ENCODE measurements at places on chromosomes 13 and 19.

DNA sequence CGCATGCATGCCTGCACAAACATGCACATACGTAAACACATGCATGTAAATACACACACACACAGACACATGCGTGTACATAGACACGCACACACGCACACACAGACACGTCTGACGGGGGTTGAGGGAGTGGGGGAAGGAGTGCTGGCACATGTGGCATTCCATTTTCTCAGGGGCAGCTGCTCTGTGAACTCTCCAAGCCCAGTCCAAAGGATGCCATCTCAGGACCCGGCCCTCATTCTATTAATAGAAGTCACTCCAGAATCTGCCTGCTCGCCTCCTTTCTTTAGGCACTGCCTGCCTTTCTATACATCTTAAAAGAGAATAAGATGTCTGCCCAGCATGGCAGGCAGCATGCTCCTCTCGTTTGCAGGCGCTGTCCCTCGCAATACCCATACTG, 5.3 kb downstream of the ARHGEF7 start:
- DNase-seq: no peak

DNA sequence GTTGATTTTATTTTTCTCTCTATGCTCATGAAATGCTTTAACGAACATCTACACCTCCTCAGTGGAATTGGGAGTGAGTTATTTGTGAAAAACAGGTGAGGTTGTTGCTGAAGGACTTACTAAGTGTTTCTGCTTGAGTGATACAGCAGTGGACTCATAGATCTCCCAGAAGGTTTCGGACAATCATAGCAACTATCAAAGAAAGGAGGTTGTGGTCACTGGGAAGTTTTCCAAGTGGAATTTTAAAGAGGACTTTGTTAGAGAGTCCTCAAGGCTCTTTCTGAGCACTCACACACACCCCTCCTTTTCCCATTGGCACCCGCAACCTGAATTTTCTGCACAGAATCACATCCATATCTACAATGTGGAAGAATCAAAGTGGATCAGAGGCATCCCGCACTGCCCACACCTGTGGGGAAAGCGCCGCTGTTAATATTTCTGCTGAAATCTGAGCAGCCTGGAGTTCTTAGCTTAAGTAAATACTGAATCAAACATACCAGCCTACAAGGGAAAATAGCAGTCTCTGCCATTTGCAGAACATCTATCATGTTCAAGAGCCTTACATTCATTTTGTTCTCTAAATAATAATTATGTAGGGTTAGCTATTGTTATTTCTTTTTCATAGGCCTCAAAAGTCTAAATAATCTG, 719.4 kb downstream of the DIAPH3 start:
- DNase-seq: no peak

GRCh38 chr13:76991432-76991795, 467 bp upstream of the CLN5 start:
- DNase-seq: peak; percentile 32

- no peak for DNase-seq
Measured at GRCh38 chr19:16429066-16429758, 42.6 kb downstream of the EPS15L1 start.

- no peak for DNase-seq
Measured at GRCh38 chr13:114122127-114122511, 10.3 kb downstream of the RASA3 start.

DNA sequence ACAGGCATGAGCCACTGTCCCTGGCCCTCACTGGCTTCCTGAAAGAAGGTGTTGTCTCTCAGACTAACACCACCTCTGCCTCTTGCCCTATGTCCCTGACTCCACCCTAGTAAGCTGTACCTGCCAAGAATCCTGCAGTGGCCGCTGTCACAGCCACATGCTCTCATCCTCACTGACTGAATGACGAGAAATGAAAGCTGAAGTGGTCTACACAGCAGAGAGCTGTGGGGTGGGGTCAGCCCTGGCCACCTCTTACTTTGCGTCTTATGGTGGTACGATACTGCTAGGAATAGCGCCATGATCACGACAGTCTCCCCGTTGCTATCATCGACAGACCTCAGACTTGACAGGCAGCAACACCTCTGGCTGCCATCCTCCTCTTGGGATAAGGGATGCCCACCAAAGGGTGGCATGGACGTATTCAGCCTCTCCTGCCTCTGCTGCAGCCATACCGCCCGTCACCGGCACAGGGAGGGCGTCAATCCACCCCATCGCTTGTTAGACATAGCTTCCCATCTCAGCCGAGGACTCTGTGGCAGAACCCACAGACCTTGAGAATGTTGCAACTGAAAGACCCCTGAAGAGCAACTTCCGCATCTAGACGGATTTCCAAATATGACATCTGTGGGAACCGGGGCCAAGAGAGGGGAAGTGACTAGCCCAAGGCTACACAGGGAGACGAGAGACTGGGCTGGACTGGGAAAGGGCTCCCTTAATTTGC, 809 bp downstream of the MYO1F start:
- DNase-seq: no peak

GRCh38 chr13:31367410-31367809, 167.6 kb downstream of the B3GLCT start:
- DNase-seq: no peak

DNA sequence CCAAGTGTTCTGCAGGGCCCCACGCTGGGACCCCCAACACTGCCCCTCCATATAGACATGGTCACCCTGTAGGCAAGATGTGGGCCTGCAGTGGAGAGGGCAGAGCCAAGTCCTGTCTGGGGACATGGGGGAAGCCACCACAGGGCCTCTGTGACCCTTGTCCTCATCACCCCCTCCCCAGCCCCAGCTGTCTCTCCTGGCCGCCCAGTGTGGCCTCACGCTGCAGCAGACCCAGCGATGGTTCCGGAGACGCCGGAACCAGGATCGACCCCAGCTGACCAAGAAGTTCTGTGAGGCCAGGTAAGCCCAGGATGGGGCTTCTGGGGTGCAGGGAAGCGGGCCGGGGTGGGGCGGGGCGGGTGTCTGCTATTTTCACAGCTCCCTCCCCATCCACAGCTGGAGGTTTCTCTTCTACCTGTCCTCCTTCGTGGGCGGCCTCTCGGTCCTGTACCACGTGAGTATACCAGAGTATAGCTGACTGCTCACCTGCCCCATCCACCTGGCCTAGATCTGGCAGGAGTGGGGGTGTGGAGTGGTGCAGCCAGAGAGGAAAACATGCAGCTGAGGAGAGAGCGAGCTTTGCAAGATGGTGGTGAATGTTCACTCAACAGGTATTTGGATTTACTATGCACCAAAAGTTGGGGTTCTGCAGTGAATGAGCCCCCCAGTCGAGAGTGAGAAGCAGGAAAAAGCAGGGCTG, 46.4 kb downstream of the CERS4 start:
- no peak for DNase-seq

- no peak for DNase-seq
Measured at GRCh38 chr19:54096617-54097106, 3.9 kb downstream of the OSCAR start.

GRCh38 chr13:33348366-33348765, 62.8 kb upstream of the STARD13 start:
- no peak for DNase-seq

- DNase-seq: no peak
Measured at GRCh38 chr13:80444240-80445015, 103.5 kb upstream of the SPRY2 start.

- no peak for DNase-seq
Measured at GRCh38 chr13:26921918-26922317, 161.3 kb upstream of the GPR12 start.

GRCh38 chr13:62250501-62251201, 835.0 kb upstream of the PCDH20 start:
- DNase-seq: no peak

DNA sequence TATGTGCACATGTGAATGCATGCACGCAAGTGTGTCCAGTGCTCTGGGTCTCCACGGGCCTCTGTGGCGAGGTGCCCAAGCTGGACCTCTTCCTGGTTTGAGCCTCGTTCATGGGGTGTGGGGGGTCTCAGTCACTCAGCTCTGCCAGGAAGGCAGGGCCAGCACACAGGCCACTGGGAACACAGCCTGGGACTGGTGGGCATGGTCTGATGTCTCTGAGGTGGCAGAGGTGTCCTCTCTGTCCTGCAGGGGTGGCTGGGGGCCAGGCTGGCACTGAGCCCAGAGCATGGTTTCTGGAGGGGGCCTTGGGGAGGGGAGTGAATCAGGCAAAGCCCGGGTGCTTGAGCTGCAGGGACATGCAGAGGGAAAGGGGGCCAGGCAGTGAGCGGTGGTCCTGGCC, 9.4 kb downstream of the LRP3 start:
- no peak for DNase-seq

DNA sequence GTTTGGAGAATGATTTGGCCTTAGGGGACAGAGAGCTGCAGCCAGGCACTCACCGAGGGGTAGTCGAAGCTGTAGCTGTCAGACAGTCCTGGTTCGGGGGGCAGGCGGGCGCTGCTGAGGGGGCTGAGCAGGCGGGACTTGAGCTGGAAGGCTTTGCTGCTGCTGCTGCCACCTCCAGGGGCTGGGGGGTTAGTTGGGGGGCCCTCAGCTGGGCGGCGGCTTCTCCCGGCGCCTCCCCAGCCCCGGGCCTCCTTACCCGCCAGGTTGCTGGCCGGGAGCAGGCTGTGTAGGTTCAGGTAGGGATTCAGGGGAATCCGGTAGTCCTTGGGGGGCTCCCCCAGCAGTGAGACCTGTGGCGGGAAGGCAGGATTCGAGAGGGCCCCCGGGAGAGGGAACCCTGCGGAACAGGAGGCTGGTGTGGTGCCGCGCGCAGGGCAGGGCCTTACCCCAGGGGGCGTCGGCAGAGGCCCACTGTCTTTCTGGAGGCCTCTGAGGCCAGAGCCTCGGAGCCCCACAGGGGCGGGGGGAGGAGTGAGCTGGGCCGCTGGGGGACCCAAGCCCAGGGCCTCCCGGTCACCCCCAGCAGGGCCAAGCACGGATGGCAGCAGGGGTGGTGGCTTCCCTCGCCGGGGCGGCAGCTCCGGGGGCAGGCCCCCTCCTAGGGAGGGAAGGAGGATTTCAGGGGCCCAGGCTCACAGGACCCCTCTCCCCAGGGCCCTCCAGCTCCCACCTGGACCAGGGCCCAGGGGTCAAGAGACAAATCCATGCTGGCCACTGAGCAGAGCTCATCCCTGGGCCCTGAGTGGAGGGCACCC, 5.0 kb upstream of the FDX2 start:
- DNase-seq: no peak

DNA sequence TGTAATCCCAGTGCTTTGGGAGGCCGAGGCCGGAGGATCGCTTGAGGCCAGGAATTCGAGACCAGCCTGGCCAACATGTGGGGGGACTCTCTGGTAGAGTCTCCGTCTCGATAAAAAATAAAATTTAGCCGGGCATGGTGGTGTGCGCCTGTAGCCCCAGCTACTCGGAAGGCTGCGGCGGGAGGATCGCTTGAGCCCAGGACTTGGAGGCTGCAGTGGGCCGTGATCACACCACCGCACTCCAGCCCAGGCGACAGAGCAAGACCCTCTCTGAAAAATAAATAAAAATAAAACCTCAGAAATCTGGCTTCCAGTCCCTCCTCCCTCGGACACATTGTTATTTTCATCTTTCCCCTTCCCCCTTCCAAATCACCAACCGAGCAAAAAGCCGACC, 332 bp downstream of the IRGQ start:
- DNase-seq: no peak

GRCh38 chr19:47241919-47242577, 11.0 kb upstream of the BBC3 start:
- no peak for DNase-seq

DNA sequence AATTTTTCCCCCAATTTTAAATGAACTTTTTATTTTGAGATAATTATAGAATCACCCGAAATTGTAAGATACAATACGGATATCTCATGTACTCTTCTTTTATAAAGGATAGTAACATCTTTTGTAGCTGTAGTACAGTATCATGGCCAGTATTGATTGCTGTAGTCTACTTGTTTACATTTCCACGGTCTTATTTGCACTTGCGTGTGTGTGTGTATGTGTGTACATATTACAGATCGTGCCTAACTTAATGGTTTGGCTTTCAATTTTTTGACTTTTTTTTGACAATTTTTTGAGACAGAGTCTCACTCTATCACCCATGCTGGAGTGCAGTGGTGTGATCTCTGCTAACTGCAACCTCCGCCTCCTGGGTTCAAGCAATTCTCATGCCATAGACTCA, 6.7 kb downstream of the PAN3 start:
- DNase-seq: no peak

GRCh38 chr13:113510871-113511270, 20.4 kb upstream of the DCUN1D2 start:
- no peak for DNase-seq

DNA sequence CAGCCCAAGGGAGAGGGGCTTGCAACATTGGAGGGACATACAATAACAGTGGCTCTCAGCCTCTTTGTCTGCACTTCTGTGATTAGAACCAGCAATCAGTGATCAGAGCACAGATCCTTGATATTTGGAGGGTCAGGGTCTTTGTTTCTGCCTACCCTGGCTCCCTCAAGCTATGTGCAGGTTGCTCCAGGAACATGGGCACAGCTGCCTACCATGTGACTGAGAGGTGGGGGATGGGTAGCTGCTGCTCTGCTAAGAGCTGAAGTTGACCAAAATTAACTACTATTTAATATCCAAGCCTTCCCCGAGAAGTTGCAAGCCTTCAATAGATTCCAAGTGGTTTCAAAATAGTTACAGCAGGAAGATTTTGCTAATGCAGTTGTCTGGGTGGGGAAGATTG, 202.6 kb downstream of the ZIC5 start:
- no peak for DNase-seq

DNA sequence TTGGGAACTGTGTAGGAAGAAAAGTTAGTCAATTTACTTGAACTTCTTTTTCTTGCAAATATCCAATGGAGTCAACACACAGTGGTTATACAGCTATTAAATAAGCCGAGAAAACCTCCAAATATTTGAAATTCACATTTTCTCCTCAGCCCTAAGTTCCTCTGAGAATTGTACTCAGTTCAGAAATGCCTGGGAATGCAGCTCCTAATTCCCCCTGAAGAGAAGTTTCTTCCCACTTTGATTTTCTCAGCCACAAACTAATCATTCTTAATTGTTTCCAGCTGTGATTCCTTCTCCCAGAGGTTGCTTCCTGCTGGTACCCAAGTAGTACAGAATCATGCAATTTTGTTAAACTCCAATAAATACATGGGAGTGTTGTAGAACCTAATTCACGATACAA, 246.1 kb upstream of the MIR17HG start:
- no peak for DNase-seq

DNA sequence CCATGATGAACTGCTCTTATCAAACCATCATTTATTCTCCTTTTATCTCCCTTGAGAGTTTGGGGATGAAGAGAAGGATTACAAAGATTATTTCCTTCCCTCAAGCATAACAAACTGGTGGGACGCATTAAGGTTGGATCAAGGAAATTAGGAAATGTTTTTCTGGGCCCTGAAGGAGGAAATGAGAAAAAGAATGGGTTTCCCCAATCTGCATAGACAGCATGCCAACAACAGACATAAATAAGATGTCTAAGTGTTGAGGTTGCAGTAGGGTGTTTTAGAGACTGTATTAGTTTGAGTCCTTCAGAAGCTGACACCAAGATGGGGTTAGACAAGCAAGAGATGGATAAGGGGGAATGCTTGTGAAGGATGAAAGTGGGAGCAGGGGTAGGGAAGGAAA, 7.3 kb downstream of the EPSTI1 start:
- no peak for DNase-seq
